Natural killer cell (primary cell): ENCODE measurements at places on chromosomes 3 and 15. TPM values are rescaled to one million over a fixed set of nuclear protein-coding genes. Genes with fewer than 3 reads are reported as not detected.

DNA sequence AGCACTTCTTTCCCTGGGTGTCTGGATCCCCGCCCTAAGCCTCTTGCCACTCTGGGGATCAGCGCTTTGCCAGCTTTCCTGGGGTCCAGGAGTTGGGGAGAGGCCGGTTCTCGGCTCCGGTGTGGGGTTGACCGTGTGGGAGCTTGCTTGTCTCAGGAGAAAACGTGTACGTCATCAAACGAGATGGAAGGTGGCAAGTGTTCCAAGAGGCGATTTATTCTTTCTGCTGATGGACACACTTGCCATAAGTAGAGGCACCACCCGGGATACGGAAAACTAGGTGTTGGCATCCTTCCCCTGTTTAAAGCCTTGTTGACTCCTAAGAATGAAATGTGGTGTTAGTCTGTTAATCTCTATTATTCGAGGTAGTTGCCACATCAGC is 295 bp downstream of the ZWILCH start:
- H3K36me3 ChIP-seq = peaks cover 28% of the 10 kb centered on the region
- H3K4me1 ChIP-seq = peaks cover 20% of the 10 kb centered on the region
- DNase-seq = no peak
- peak overlapping the region; percentile 97 for H3K27ac ChIP-seq

The CCR3 gene
- total RNA-seq = 1.5 TPM

DNA sequence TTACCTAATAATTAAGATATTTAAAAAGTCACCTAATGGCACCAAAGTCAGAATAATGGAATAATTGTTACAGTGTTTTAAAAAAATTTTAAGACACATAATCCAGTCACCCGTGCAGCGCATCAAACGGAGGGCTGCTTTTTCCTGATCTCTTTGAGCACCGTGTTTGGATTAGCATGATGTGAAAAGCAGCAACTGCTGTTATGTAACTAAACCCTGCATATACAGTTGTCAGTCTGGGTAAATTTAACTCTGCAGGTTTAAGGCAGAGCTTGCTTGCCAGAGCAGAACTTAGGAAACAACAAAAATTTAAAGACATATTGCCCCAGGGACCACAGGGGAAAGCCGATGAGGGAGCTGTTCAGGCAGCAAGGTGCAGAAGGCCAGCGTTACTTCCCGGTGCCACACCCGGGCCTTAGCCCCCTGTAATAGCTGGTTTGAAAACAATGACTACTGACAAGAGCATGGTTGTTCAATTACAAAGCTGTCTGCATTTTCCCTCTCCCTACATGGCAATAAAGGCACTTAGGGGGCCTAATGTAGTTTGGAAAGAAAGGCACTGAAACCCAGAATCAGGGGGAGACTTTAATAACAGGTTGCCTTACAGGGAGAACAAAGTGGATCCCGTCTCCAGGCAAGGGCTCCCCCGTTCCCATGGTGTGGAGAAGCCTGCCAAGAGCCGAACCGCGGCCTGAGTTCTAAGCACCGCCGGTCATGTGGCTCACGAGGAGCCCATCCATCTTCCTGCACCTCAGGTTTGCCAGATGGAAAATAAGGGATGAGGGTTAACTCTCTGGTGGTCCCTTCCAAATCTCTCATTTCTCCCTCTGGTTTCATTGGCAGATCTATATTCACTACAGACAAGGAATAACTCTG is 32.2 kb downstream of the RORA start:
- H3K4me1 ChIP-seq = no peaks in the 10 kb centered on the region
- no peak overlapping the region for H3K4me3 ChIP-seq
- no peak overlapping the region for H3K27ac ChIP-seq
- no peak for DNase-seq
- H3K27me3 ChIP-seq = no peaks in the 10 kb centered on the region

DNA sequence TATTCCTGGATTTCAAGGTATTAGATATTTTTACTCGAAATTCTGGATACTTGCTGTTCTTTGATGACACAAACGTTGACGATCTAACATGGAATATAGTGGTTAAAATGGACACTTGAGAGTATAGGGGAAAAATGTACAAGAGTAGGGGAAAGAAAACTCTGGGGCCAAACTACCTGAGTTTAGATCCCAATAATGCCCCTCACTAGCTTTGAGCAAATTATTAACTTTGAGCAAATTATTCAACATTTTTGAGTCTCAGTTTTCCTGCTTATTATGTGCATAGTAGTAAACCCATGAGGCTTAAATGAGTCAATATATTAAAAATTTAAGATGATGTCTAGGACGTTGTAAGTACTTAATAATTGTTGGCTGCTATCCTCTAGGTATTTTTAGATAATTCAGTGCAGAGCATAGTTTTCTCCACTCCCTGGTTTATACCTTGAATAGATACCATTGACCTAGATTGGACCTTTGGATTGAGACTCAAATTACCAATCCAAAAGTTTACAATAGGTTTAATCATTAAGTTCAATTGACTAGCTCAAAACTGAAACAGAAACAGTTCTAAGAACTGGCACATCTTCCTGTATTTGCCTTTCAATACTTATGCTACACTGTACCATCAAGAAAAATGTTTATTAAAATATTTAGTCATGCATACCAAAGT is 4.5 kb downstream of the ADGRG7 start:
- no peaks in the 10 kb centered on the region for H3K36me3 ChIP-seq
- H3K4me1 ChIP-seq = peaks cover 3% of the 10 kb centered on the region
- no peak overlapping the region for H3K4me3 ChIP-seq
- H3K27me3 ChIP-seq = peaks cover 2% of the 10 kb centered on the region
- no peak overlapping the region for H3K27ac ChIP-seq

- H3K4me1 ChIP-seq = peaks cover 9% of the 10 kb centered on the region
- H3K36me3 ChIP-seq = no peaks in the 10 kb centered on the region
- H3K4me3 ChIP-seq = no peak overlapping the region
- H3K27ac ChIP-seq = no peak overlapping the region
Measured at GRCh38 chr15:34324933-34325332, 12.6 kb downstream of the SLC12A6 start.

GRCh38 chr3:110614186-110614585 is 457.4 kb upstream of the NECTIN3 start:
- H3K27me3 ChIP-seq = no peaks in the 10 kb centered on the region
- H3K4me1 ChIP-seq = no peaks in the 10 kb centered on the region
- no peaks in the 10 kb centered on the region for H3K36me3 ChIP-seq
- no peak overlapping the region for H3K27ac ChIP-seq
- no peak for DNase-seq
- no peak overlapping the region for H3K4me3 ChIP-seq

DNA sequence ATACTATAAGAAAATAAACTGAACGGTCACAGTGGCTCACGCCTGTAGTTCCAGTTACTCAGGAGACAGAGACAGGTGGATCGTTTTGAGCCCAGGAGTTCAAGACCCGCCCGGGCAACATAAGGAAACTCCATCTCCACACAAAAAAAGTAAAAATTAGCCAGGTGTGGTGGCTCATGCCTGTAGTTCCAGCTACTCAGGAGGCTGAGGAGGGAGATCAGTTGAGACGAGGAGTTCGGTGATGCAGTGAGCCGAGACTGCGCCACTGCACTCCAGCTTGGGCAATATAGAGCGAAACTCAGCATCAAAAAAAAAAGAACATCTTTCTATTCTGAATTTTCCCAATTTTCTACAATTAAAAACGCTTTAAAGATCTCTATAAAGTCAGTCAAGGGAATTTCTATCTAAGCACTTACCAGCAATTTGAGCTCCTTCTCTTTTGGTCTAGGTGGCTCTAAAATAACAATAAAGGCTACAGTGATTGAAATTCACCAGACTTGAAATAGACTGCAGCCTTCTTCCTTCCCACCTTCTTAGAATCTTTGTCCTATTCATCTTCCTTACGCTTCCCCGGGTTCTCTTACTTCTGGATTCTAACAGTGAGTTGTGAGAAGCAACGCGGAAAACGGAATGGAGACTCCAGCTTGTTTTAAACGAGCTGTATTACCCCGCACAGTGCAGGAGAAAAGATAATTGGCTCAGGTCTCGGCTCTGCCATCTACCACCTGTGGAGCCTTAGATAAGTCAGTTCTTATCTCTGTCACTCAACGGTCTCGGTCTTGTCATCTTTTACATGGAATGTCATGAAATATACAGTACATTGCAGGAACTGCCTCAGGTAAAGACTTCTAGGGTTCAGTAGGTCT is 812 bp upstream of the SEC62 start:
- H3K4me1 ChIP-seq = peaks cover 11% of the 10 kb centered on the region
- no peaks in the 10 kb centered on the region for H3K27me3 ChIP-seq
- H3K36me3 ChIP-seq = no peaks in the 10 kb centered on the region
- peak; percentile 10 for DNase-seq

The BNIP2 gene
- total RNA-seq = 105 TPM

GRCh38 chr3:123054109-123054778 is 12.6 kb upstream of the PDIA5 start:
- H3K36me3 ChIP-seq = no peaks in the 10 kb centered on the region
- no peaks in the 10 kb centered on the region for H3K27me3 ChIP-seq
- H3K27ac ChIP-seq = no peak overlapping the region
- no peak overlapping the region for H3K4me3 ChIP-seq
- H3K4me1 ChIP-seq = no peaks in the 10 kb centered on the region
- no peak for DNase-seq

The ANP32A gene
- 150 TPM for total RNA-seq

DNA sequence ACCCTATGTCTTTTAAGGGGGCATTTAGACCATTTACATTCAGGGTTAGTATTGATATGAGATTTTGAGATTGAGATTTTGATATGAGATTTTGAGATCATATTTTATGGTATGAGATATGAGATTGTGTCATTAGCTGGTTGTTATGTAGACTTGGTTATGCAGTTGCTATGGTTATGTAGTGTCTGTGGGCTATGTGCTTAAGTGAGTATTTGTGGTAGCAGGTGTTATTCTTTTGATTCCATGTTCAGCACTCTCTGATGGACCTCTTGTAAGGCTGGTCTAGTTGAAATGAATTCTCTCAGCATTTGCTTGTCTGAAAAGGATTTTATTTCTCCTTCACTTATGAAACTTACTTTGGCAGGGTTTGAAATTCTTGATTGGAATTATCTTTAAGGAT is 225.4 kb downstream of the SATB1 start:
- no peak overlapping the region for H3K27ac ChIP-seq
- H3K27me3 ChIP-seq = no peaks in the 10 kb centered on the region
- H3K36me3 ChIP-seq = no peaks in the 10 kb centered on the region
- no peak overlapping the region for H3K4me3 ChIP-seq

- H3K4me1 ChIP-seq = no peaks in the 10 kb centered on the region
- H3K27ac ChIP-seq = no peak overlapping the region
- no peak for DNase-seq
- no peak overlapping the region for H3K4me3 ChIP-seq
Measured at GRCh38 chr15:65945616-65946015, 76.3 kb downstream of the RAB11A start.

GRCh38 chr15:83358972-83359564 is 74.6 kb upstream of the BNC1 start:
- DNase-seq = no peak
- H3K27me3 ChIP-seq = no peaks in the 10 kb centered on the region
- H3K4me3 ChIP-seq = no peak overlapping the region
- no peaks in the 10 kb centered on the region for H3K36me3 ChIP-seq

- no peak overlapping the region for H3K27ac ChIP-seq
- no peak overlapping the region for H3K4me3 ChIP-seq
- no peaks in the 10 kb centered on the region for H3K36me3 ChIP-seq
- DNase-seq = no peak
- no peaks in the 10 kb centered on the region for H3K4me1 ChIP-seq
Measured at GRCh38 chr3:58556761-58557221, 19.8 kb upstream of the ACOX2 start.

DNA sequence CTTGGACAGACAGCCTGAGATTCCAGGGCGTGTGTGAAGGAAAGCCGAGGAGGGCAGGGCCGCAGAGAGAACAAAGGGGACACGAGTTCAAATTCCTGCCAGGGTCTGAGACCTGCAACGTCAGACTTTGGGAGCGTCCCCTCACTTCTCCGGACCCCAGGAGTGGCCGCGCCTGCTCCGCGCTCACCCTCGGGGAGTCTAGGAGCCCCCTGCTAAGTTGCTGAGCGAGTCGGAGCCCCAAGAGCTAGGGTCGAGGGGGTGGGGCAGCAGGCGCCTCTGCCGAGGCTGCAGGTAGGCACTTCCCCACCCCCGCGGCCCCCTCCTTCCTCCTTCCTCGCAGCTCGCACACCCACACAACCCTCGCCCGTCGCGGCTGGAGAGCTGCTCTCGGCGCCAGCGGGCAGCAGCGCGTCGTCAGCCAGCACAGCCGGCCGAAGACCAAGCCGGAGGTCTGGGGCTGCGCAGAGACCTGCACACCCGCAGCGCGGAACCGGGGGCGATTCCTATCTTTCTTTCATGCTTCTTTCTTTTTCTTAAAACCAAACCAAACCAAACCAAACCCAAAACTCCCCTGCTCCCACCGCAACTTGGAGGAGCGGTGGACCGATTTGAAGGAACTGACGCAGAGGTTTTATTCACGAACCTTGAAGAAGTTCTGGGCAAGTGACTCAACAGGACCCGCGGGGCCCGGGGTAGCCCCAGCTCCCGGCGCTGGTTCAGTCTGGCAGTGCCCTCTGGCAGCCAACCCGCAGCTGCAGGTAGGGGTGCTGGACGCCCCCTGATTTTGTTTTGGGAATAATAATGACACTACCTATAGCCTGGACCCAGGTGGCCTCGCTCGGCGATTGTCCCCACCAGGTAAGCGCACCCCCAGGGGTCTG is at the start of gene ANKRD34C:
Gene ANKRD34C (plus strand): TSS at position 352 of the 881 bp plus-strand sequence. CDS start 10,563 bp downstream, outside the sequence.
- peaks cover 39% of the 10 kb centered on the region for H3K27me3 ChIP-seq
- DNase-seq = no peak
- no peak within 1 kb of the TSS for H3K27ac ChIP-seq
- no peaks in the 10 kb centered on the region for H3K4me1 ChIP-seq
- H3K36me3 ChIP-seq = no peaks in the 10 kb centered on the region

GRCh38 chr3:64058566-64058965 is 35.3 kb upstream of the PSMD6 start:
- DNase-seq = no peak
- peaks cover 5% of the 10 kb centered on the region for H3K27me3 ChIP-seq
- no peaks in the 10 kb centered on the region for H3K4me1 ChIP-seq

DNA sequence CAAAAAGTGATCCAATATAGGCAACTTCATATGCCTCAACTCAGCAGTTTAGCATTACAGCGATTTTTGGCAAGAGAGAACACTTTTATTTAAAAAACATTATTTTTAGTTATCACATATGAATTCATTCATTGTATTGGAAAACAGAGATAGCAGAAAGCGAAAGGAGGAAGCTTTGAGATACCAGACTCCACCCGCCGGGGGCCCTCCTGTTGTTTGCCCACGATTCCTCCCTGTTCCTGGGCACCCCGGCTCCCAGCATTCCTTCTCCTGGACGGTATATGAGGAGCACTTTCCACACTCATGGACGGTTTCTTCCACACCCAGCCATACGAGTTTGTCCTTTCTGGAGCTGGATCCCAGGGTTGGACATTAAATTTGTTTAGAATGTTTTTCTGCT is 18.2 kb downstream of the APBA2 start:
- H3K27ac ChIP-seq = no peak overlapping the region
- H3K36me3 ChIP-seq = no peaks in the 10 kb centered on the region
- DNase-seq = no peak

DNA sequence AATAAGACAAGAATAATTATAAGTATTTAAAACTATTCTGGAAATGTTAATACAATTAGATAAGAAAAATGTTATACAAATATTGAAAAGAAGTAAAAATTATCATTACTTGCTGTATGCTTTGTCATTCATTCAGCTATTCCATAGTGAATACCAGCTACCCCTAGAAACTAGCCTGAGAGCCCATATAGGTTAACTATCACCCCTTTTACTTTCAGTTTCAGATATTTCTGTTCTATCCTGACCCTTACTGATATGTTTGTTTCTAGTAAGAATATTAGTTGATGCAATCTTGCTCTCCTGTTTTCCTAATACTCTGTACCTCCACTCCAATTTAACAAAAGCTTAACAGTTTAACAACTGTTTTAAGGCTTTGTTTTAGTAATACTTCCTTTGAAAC is 31.6 kb downstream of the FAM227B start:
- H3K27me3 ChIP-seq = no peaks in the 10 kb centered on the region
- H3K36me3 ChIP-seq = no peaks in the 10 kb centered on the region
